ENCODE measurements at places on chromosomes 6 and 20. TPM values are rescaled to one million over a fixed set of nuclear protein-coding genes. Genes with fewer than 3 reads are reported as not detected.
A peak's percentile ranks its signal among the peaks of the same experiment; 100 is the strongest.

DEFB132 gene
- not detected for total RNA-seq

GATA5 gene
- total RNA-seq, result not detected

HSPA1L gene
- 0.73 TPM for total RNA-seq

GRCh38 chr6:32432050-32432450 lies 7.6 kb upstream of the HLA-DRA start:
- peak; percentile 7 for DNase-seq

- DNase-seq, result no peak
These were observed 147.2 kb downstream of the DOK5 start for GRCh38 chr20:54622333-54623295.

- DNase-seq, result no peak
These were observed 149.9 kb downstream of the RALGAPA2 start for GRCh38 chr20:20562507-20562906.

GRCh38 chr20:25592135-25592852 lies 7.0 kb upstream of the NINL start:
- no peak for DNase-seq

DNA sequence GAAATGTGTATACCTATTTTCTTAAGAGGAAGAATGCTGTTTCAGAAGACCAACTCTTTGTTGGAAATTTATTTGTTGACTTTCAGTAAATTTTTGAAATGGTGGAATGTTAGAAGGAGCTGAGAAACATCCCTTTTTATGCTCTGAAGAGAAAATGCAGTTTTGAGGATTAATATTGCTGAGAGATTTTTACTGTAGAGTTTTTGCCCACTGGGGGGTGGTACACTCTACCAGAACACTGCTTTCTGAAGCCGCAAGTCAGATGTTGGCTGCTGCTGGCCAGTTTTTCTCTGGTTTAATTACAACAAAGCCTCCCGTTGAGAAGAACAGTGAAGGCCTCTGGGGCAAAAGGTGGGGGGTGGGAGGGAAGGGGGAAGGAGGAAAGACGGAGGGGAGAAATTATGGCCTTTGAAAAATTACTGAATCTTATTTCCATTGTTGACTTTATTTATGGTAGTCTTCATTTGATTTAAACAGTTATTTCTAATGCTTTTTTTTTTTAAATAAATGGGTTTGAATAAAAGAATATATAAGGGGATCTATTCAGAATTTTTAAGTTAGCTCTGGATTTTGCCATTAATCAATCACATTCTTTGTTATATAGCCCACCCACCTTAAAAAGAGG lies 3.0 kb downstream of the FLRT3 start:
- peak; percentile 62 for DNase-seq

DNA sequence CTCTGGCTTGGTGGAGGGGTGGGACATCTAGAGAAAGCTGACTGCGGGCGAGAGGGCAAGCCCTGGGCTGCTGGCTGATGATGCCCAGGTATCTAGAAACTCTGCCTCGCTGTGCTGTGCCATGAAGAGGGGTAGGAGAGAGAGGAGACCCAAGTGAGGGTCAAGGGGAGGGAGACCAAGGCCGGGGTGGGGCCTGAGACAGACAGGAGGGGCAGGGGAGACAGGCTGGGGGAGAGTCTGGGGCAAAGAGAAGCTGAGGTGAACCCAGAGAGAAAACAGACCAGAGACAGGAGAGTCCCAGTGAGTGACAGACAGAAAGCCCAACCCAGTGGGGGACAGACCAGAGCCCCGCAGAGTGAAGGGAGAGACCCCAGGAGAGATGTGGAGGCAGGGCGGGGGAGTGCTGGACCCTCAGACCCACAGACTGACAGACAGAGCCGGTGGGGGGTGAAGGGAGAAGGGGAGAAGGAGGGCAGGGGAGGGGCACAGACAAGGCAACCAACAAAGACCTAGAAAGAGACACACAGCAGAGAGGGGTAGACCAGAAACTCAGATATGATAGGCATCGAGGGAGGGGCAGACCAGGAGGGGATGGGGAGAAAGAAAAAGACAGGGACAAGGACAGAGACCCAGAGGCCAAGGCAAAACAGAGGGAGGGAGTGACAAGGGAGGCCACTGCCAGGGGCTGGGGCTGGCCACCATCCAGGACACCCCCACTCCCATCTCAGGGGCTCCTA lies 5.9 kb downstream of the TEAD3 start:
- no peak for DNase-seq

DNA sequence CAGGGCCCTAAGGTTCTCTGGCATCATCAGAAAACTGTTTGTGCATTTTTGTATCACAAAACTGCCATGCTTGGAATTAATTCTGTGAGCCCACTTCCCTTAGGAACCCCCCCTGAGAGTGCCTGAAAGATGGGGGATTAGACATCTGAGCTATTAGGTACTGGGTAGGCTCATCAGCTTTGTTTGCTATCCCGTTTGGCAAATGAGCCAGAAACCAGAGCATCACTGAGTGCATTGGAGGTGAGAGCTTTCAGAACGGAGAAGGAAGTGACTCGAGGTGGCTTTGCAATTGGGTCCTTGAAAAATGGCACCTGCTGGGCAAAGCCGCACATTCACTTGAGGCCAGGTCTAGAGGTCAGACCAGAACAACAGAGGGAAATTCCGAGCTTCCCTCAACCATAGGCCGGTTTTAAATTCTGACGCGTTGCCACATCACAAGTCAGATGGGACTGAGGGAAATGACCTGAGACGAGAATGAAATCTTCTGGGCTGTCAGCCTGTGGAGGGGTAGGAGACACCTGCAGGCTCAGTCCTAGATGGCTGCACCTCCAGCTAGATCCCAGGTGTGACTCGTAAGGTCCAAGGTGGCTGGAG lies 8.4 kb upstream of the GLP1R start:
- no peak for DNase-seq

Data from HT1080 (cell line).